ENCODE measurements at places on chromosomes 7 and 10.

DNA sequence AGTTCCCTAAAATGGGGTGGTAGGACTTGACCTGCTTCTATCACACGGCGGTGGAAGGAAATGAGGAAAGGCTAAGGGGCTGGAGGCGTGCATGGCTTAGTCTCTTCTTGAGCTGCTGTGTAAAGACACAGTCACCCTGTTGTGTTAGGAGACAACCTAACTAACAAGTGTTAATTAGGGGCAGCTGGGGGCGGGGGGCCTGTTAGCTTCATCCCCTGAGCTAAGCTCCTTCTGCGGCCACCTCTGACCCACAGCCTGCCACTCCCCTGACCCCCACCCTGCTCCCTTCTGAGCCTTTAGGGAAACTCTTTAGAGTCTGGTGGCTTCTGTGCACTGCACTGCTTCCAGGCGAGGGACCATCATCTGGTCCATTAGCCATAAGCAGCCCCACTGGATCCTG, 28.0 kb downstream of the COL17A1 start:
- no peak for DNase-seq

GRCh38 chr7:133957845-133958244, 169.3 kb upstream of the LRGUK start:
- no peak for DNase-seq

DNA sequence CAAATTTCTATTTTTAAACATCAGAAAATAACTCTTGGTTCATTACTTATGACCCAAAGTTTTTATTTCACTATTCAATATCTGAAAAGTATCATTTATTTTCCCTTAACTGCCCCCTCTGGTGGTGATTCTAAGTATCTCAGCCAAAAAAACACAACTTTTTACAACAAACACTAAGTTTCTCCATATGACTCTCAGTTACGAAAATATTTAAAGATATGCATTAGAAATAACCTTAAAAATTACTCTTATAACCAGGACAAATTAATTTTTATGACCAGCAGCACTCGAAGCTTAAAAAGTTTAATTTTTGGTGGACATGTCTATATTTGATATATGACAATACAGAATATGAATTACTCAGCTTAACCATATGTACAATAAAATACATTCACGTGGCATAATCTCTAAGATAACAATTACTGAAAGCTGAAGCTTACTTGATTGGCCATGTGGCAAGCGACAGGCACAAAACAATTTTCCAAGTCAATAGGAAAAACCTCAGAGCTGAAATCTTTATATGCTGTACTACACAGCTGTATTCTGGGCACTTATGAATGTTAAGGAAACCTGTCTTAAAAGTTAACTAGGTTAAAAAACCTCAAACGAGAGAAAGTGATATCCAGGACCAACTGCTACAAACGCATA, 2.3 kb downstream of the HNRNPA2B1 start:
- no peak for DNase-seq

DNA sequence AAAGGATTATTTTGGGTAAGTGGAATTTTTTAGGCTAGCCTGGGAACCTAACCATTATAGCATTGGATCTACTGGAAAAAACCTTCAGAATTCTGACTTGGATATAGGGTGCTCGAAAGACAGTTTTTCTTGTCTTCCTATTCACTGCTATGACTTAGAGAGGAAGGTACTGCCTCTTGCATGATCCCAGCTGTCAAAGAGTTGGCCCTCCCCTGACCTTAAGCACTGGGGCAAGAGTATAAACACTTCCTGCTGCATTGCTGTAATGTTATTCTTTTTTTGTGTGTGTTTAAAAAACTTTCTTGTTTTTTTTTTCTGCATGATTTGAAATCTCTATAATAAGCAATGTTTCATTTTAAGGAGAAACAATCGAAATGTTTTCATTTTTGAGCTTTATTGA, 113.0 kb downstream of the LRMDA start:
- DNase-seq, result no peak

DNA sequence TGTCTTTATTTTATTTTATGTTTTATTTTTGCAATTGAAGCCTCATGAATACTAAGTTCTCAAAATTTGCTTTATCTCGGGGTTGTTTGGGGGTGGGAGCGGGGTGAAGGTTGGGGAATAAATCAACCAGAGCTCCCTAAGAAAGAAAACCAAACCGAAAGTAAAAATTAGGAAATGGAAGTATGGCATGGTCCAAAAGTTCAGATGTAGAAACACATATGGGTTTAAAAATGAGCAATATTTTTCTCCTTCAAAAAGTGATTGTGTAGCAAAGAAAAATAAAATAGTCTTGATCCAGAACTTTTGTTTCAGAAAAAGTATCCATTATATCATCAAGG, 177.4 kb upstream of the PLXDC2 start:
- DNase-seq, result no peak

- DNase-seq, result no peak
Observed at GRCh38 chr10:44986179-44986578, 7.6 kb upstream of the DEPP1 start.
